ENCODE measurements at places on chromosomes 5 and 9.

DNA sequence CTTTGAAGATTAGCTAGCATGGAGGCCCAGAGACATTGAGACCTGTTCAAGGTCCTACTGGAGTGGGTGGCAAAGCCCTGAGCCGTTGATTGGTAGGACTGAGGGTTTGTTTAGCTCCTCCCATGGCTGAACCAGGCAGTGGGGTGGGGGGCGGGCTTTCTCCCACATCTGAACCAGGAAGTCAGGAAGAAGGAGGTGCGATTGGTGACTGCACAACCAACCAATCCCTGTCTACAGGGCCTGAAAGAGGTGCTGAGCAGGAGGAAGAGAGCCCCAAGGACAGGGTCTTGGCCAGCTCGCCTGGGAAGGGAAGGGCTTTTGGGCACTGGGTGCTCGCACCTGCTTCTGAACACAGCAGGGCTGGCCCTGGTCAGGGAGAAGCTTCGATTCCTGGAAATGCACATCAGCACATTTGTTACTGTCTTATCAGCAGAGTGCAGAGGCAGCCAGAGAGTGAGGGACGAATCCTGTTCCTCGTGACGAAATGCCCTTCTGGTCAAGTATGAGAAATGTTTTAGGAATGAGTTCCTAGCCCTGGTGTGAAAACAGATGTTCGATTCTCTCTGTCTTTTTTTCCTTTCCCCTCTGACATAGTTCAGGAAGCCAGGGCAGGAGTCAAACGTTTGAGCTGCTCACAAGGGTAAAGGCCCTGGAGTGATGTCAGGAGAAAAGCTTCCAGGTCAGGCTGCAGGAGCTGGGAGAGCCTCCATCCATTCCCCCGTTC lies 294.8 kb upstream of the KLF4 start:
- no peak for DNase-seq

DNA sequence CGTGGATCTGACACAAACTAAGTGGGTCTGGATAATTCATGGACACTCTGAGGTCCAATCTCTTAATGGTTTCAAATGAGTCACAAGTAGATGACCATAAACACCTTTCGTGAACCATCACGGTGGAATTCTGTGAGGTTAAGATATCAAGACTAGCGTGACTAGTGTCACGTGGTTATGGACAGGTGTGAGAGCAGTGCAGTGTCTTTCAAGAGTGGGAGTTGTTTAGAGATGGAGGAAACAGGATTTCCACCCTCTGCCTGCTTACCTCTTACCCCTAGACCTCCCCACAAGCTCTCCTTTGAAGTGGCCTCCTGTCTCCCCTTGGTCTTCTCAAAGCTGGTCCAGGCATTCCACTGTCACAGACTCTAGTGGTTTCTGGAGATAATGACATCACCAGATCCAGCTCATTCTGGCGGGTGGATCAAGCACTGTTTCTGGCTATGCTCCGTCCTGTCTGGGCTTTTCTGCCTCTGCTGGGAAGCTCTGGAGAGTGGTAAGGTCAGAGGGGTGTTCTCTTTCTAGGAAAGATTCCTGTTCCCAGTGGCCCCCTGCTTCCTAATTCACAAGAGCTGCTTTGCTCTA lies 20.0 kb upstream of the ZNF782 start:
- DNase-seq = no peak

GRCh38 chr9:115328228-115328627 lies 210.3 kb upstream of the TNC start:
- DNase-seq = no peak

DNA sequence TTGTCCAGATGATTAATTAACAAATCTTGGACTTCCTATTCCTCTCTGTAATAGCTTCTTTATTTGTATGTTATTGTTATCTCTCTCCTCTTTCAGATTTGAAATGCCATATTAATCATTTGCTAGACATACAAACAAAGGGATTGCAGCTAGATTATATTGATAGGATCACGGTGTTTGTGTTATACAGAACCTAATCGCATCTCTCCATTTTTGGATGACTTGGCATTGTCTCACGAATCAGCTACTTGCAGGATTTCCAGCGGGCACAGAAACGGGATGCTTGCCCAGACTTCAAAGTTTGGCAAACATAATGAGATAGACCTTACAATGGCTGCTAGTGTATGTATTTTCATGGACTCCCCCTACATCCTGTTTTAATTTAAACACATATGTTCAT lies 368.1 kb downstream of the TLE4 start:
- no peak for DNase-seq
